ENCODE measurements at places on chromosomes 5 and 9.

DNA sequence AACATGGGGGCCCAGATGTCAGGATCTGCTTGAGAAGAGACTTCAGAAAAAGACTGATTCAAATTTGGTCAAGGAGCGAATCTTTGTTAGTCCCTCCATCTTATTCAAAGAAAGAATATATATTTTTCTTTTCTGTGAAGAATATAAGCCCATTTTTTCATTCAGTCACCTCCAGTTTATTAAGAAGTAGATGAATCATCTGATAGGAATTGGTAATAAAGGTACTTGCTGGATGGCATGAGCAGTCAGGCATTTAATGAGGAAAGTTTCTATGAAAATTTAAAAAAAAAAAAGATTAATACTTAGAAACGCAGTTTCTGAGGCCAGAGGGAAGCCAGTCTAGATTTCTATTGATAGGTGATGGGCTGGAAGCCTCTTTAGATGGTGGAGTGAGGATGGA is 373.1 kb upstream of the SMC2 start:
- DNase-seq, result no peak

DNA sequence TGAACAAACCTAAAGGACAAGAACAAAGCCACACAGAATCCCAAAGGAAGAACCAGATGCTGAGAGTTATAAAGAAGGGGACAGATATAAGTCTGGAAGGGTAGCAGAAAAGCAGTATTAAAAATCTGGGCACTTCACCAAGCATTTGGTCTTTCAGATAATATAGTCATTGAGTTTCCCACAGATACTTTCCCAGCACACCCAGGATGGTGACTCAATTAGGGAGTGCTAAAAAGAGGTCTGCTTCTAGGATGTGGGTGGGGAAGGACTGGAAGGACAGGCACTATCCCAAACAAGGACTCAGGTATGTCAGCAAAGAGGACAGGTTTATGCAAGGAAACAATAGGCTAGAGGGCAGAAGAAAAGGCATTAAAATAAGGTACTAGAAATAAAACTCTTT is 59.3 kb downstream of the DIAPH1 start:
- DNase-seq, result no peak

GRCh38 chr9:127202461-127203169 is 62.0 kb upstream of the GARNL3 start:
- no peak for DNase-seq

GRCh38 chr5:133466556-133467334 is 145.6 kb downstream of the FSTL4 start:
- DNase-seq, result no peak

DNA sequence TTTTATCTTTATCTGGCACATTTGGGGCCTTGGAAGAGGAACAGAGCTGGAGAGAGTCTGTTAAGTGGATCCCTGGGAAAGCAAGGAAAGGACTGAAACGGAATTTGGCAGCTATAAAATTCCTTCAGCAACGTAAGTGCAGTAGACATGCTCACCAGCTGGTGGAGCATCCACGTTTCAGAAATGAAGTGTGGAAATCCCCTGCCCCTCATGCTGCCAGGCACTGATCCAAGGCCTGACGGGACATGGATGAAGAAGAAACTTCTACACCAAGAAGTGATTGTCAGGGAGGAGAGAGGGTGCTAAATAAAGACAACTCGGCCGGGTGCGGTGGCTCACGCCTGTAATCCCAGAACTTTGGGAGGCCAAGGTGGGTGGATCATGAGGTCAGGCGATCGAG is 209.3 kb downstream of the ROR2 start:
- DNase-seq, result no peak

DNA sequence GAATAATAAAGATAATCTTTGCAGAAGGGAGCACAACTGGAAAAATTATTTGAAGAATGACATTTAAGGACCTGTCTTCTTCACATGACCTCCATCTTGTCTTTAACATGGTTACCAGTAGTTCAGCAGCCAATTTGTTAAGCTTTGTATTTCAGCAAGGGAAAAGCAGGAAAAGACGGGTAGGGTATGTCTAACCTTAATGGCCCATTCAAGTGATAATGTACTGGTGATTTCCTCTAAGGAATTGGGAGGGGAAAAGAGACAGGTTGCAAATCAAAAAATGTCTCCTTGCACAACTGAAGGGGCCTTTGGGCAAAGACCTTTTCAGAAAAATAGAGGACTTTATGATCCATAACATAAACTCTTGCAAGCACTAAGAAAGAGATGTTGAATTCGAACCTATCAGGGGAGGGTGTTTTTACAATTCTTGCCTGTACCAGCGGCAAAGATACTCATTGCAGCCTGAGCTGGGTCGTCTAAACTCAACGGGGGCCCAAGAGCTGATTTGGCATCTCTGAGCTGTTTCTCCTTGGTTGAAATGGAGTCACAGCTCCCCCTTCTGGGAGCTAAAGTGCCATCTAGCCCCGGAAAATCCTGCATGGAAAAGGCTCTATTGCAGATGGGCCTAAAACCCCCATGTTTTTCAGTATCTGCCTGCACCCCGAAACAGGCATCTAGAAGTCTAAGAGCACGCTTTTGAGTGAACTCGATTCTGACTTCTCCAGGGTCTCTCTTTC is 3.8 kb downstream of the BRINP1 start:
- no peak for DNase-seq

- no peak for DNase-seq
Measured at GRCh38 chr5:32538031-32538547, 47.3 kb upstream of the SUB1 start.

DNA sequence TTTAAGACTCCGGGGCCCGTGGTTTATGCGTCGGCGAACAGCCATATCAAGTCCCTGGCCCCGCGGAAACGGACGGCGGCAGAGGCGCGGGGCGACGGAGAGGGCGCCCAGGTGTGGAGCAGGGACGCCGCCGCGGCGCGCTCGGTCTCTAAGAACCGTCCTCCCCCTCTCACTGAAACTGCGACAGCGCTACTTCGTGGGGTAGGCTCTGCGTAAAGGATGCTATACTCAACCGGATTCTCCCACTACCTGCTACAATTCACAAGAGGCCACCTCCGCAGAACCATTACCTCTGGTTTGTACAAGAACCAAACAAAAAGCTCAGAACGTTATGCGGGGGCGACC is 404 bp downstream of the MRNIP start:
- no peak for DNase-seq

DNA sequence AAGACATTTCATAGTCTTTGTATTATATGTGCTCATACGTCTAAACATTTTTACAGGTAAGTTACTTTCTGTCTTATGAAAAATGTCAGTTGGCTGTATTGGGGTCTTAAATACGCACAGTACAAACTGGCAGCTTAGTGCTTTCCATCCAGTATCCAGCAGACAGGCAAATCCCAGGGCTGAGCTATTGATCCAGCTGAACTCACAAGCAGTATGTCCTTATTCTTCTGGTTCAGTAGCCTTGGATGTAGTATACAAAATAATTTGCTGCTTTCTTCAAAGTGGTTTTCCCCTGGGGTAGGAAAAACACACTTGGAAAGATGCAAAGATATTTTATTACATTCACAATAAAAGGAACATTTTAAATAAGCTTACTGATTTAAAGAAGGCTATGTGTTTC is 617.2 kb downstream of the NR2F1-AS1 start:
- DNase-seq, result no peak

DNA sequence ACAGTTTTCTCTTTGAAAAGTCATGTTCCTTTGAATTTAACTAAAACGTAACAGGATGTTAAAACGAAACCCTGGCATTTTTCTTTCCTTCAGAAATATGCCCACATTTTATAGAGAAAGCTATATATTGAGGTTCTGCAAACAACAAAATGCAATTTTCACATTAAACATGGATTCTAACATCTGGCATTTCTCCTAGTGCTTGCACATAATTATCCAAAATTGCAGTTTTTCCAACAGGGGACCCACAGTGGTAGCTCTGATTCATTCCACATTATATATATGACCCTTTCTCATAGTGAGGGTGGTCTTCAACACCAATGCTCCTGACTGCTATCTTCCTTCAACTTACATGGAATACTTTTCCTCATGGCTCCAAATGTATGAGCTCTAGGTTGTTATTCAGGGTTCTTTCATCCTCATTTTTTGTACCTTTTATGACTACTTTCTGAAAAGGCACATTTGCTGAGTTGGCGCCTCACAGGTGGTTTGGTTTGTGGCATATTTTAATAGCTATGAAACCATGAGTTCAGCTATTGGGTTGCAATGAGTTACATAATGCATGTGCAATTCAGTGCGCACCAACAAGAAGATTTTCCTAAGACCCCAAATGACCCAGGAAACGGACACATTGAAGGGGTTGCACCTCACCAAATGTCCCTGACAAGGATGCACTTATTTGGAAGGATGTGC is 551.7 kb downstream of the RAB3C start:
- DNase-seq, result no peak

GRCh38 chr5:159915904-159916840 is at the start of gene ADRA1B:
TSS of gene ADRA1B (plus strand) at chr5:159916482. CDS start at chr5:159916906, 424 bp downstream.
- peak; percentile 3 for DNase-seq

- DNase-seq, result no peak
Measured at GRCh38 chr9:127277770-127278169, 13.2 kb downstream of the GARNL3 start.

DNA sequence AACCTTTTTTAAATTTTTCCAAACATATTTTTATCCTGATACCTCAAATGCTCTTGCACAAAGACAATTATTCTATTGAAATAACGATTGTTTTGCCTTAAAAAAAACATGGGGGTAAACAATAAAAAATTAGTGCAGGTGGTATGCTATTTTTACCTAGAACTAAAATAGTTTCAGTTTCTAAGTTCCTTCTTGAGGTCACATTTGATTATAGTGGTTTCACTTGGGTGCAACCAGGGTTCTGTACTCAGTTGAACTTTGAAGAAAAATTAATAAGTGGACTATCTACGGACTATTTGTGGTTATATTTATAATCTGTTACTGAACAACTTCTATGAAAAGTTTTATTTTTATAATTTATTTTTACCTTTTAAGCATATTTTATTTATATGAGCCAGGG is 387.1 kb upstream of the IZUMO3 start:
- DNase-seq, result no peak

DNA sequence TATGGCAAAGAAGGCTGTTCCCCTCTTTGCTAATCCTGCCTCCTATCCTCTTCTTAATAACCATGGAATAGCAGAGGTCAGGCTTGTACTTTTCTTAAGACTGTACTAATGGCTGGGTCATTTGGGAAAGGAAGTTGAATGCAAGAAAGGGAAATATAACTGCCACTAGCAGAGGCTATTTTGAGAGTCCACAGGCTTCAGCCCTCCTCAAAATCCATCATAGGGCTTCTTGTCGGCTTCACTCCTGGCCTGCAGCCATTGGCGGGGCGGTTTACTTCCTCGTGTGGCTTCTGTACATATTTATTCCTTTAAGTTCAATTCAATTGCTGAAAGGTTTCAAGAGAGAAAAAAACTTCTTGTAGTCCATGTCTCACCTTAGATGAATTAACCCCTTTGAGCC is 2.8 kb upstream of the PARP8 start:
- DNase-seq, result no peak

DNA sequence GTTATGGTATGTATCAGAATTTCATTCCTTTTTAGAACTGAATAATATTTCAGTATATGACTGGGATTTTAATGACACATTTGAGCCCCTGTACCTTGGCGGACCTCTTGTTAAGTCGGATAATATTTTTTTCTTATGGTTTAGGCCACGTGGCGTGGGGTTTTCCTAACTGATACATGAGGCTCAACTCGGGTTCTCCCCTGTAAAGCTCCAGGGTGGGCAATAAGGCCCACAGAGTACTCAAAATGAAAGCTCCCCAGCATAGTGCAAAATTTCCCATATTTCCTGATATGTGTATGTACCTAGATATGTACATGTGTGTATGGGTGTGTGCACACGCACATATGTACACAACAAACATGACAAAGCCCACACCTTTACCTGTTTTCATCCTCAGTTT is 24.5 kb downstream of the TICAM2 start:
- no peak for DNase-seq
